ENCODE measurements at places on chromosomes 4 and X.

DNA sequence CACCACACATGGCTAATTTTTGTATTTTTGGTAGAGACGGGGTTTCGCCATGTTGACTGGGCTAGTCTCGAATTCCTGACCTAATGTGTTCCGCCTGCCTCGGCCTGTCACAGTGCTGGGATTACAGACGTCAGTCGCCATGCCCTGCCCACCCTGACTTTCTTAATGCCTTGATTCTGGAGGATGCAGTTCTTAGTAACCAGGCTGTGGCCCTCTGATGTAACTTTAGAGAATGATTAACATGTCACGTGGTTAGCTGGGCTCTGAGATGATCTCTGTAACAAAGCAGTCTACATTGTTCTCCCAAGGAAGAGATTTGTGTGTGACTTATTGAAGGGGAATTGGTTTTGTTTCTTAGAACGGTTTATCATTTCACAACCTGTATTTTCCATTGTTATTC is 30.6 kb downstream of the ANK2 start:
- DNase-seq, result no peak

GRCh38 chr4:4398430-4398829 is 11.5 kb downstream of the NSG1 start:
- DNase-seq, result no peak

GRCh38 chr4:71186566-71187403 is 152.0 kb upstream of the SLC4A4 start:
- peak; percentile 42 for DNase-seq

GRCh38 chrX:15890463-15890862 is 35.9 kb upstream of the AP1S2 start:
- no peak for DNase-seq

GRCh38 chr4:149716728-149717127 is 98.9 kb downstream of the IQCM start:
- DNase-seq, result no peak

GRCh38 chrX:132395026-132395425 is 93.8 kb downstream of the MBNL3 start:
- no peak for DNase-seq

DNA sequence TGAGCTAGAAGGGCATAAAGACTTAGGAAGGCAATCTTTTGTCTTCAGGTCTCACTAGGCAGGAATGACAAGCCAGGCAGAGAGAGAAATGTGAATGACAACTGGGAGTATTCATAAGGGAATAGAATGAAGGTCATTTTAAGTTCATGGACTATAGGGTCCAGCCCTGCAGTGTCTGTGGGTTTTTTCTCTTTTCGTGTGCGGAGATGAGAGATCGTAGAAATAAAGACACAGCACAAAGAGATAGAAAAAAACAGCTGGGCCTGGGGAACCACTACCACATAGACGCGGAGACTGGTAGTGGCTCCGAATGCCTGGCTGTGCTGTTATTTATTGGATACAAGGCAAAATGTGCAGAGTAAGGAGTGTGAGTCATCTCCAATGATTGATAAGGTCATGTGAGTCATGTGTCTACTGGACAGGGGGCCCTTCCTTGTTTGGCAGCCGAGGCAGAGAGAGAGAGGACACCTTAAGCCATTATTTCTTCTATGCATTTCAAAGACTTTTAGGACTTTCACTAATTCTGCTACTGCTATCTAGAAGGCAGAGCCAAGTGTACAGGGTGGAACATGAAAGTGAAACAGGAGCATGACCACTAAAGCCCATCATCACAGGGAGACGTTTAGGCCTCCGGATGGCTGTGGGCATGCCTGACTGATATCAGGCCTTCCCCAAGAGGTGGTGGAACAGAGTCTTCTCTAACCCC is 921.8 kb upstream of the PCDH10 start:
- DNase-seq, result no peak

- no peak for DNase-seq
Observed at GRCh38 chr4:167114416-167114971, 119.8 kb downstream of the SPOCK3 start.

DNA sequence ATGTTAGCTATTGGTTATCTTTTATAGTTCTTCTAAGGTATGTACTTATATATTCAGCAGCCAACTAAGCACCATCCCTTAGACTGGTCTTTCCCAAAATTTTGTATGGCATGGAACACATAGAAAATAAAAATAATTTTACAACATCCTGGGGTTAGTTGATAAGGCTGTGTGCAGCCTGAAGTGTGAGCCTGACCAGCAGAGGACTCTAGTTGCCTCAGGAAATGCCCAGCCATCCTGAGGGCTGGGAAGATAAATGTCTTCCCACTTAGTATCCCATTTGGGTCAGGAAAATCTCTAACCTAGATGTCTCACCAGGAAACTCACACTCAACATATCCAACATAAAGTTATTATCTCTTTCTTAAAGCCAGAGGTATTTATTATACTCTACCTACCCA is 251.4 kb upstream of the POF1B start:
- no peak for DNase-seq

DNA sequence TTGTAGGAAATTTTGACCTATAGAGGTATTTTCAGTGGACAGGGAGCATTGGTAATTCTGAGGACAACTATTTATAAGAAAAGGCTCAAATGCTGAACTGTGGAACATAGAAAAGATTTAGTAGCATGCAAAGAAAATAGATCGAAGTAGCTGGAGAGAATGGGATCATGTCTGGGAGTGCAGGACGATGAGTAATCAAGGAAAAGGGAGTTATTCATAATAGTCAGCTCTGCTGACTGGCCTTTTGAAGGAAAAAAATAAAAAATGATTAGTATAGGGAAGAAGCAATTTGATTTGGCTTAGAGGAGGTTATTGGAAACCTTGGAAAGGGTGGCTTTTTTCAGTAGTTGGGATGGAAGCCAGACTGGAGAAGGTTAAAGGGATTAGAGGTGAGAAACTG is 22.9 kb upstream of the ANK2 start:
- DNase-seq, result no peak

- no peak for DNase-seq
Observed at GRCh38 chrX:16994736-16995135, 48.3 kb downstream of the REPS2 start.

DNA sequence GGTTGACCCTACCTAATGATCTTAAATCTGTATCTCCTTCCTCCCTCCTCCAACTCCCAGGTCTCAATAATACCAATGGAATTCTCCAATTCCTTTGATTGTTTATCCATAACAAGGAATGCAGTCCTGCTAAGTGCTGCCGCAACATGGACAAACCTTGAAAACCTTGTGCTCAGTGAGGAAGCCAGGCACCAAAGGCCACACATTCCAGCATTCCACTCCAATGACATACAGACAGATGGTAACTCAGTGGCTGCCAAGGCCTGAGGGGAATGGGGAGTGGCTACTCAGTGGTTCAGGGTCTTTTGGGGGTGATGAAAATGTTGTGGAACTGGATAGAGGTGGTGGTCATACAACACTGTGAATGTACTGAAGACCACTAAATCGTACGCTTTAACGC is 10.4 kb downstream of the HAUS7 start:
- DNase-seq, result no peak

DNA sequence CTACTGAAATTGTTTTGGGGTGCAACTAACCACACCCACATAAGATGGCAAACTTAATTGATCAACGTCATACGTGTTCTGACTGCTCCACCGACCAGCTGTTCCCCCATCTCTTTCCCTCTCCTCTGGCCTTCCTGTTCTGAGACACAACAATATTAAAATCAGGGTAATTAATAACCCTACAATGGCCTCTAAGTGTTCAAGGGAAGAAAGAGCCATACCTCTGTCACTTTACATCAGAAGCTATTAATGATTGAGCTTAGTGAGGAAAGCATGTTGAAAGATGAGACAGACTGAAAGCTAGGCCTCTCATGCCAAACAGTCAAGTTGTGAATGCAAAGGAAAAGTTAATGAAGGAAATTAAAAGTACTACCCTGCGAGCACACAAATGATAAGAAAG is 173.9 kb upstream of the FTHL17 start:
- DNase-seq, result no peak

DNA sequence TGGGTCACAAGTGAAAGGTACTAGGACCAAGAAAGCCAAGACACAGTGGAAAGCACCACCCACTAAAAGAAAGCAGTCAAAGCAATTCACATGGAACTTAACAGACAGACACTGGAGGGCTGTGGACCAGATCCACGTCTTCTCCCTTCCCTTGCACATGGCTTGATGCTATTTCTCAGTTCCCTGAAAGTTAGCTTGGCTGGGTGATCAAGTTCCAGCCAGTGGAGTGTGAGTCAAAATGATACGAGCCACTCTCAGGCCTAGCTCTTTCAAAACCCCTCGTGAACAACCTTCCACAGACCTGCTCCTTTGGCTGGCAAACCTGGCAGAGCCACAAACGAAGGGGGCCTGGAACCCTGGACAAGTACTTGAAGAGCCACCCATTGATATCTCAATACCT is 52.0 kb downstream of the RELL1 start:
- DNase-seq, result no peak

- DNase-seq, result no peak
Observed at GRCh38 chr4:173432430-173432829, 33.5 kb upstream of the SCRG1 start.

DNA sequence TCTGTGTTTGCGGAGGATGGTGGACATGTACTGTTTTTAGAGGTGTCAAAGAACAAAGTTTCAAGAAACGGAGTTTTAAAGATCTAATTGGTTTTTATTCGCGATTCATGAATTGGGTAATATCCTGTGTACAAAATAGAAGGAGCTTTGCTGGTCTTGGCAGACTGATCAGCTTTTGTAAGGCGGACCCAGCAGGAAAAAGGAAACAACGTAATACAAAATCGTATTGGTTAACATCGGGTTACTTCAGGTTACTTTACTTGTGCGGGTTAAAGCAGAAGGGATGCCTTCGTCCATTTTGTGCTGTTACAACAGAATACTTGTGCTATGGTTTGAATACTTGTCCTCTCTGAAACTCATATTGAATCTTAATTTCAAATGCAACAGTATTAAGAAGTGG is 11.4 kb upstream of the NYX start:
- no peak for DNase-seq

GRCh38 chr4:825063-825970 is 612 bp downstream of the CPLX1 start:
- DNase-seq, result no peak

GRCh38 chr4:93802045-93802444 is 26.5 kb upstream of the ATOH1 start:
- DNase-seq, result no peak

- DNase-seq, result no peak
Observed at GRCh38 chr4:56414135-56414670, 21.2 kb downstream of the PPAT start.

- DNase-seq, result no peak
Observed at GRCh38 chr4:83217721-83218522, 66.7 kb downstream of the COQ2 start.

DNA sequence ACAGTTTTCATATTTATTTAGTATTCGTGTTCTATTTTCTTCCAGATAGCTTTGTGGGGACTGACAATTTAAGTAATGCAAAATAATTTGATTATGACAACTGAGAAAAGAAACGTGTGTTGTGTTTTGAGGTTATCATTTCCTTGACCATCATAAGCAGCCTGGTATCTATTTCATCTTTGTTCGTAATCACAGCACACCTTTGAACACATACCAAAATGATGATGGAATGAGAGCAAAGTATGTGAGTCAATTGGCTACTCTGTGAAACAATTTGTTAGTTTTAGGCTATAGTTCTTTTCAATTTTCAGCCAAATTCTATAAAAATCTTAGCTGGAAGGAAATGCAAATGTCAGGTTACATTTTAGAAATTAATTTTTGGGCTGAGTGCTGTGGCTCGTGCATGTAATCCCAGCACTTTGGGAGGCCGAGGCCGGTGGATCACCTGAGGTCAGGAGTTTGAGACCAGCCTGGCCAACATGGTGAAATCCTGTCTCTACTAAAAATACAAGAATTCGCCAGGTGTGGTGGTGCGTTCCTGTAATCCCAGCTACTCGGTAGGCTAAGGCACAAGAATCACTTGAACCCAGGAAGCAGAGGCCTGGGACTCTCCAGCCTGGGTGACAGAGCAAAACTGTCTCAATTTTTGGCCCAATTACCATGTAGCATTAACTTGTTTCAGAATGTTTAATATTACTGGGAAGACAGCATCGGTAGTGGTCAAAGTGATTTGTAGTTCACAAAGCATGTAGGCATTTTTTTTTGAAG is 1.1 kb upstream of the DUSP21 start:
- DNase-seq, result no peak

GRCh38 chr4:89324671-89325070 is 17.1 kb upstream of the GPRIN3 start:
- DNase-seq, result no peak

- peak; percentile 96 for DNase-seq
Observed at GRCh38 chr4:83484500-83485461, at the start of gene ABRAXAS1. ABRAXAS1 (minus strand) TSS chr4:83485100; CDS start chr4:83485072, 28 bp downstream.

DNA sequence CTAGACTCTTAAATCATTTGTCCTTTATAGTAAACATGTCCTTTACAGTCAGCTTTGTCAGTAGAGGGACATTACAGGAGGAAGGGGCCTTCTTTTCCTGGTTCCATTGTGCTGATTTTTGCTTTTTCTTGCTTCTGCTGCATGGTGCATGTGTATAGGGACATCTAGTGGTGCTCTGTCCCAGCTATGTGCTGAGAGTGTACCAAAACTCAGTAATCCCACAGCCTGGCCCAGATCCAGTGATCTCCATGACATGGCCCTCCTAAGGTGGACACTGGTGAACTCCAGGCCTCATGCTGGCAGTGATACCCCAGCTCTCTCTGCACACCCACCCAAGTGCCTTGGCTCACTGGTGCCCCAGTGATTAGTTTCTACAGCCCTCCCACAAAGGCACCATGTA is 45.2 kb downstream of the MAGEB17 start:
- no peak for DNase-seq

DNA sequence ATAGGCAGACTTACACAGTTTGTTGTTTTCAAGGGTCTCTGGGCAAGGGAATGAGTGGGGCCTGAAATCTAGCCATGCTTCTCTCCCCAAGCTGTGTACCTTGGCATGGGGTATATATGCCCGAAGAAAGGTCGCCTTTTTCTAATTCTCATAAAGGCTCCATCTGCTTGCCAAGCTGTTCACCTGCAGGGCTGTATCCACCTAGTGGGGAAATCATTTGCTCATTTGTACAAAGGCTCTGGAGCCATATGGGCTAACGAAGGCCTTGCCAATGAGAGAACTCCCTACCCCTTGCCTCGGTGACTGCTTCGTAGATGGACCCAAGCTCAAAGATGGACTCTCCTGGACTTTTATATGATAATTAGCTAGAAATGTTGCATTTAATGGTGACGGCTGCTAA is 1097.0 kb downstream of the PDHA2 start:
- no peak for DNase-seq

DNA sequence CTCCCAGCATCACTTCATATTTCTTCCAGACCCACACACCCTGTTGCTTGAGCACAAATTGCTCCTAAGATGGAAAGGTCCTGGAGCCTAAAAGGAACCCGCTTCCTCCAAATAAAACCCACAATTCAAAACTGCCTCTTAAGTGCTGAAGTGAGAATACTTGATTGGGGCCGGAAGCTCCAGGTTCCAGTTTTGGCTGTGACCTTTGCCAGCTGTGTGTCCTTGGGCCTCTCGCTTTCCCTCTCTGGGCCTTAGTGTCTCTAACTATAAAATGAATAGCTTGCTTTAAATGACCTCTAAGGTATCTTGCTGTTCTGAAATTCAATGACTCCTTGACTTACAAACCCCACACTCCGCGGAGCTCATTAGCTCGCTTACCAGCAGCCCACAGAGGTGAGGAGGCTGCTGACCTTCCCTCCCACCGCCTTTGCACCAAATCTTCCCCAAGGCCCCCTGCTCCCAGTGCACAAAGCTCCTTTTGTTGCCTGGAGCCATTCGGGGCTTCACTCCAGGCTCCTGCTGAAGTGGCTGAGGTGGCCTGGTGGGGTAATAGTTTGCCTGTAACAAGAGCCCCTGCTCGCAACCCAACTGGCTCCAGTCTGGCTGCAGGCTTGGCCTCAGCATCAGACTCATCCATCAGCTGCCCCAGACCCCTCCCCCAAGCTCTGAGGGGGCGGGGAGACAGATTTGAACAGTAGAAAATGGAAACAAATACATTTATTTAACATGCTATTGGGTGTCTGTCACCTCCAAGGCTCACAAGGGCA is 21.8 kb downstream of the STARD8 start:
- DNase-seq, result no peak
